ENCODE measurements at places on chromosomes 4 and X. TPM values are rescaled to one million over a fixed set of nuclear protein-coding genes. Genes with fewer than 3 reads are reported as not detected.
A peak's percentile ranks its signal among the peaks of the same experiment; 100 is the strongest.

DNA sequence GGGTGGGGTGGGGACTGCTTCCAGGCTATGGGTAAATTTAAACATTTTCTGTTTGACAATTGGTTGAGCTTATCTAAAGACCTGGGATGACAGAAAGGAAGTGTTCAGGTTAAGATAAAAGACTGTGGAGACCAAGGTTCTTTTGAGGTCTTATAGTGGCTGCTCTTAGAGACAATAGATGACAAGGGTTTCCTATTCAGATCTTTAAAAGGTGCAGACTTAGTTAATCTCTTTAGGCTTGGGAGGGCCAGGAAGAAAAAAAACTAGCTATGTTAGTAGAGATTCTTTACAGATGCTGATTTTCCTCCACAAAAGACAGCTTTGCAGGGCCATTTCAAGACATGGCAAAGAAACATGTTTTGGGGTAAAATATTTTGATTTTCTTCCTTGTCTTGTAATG lies 972.5 kb downstream of the CCSER1 start:
- no peak for DNase-seq

Gene TEX13A
- not detected for total RNA-seq

DNA sequence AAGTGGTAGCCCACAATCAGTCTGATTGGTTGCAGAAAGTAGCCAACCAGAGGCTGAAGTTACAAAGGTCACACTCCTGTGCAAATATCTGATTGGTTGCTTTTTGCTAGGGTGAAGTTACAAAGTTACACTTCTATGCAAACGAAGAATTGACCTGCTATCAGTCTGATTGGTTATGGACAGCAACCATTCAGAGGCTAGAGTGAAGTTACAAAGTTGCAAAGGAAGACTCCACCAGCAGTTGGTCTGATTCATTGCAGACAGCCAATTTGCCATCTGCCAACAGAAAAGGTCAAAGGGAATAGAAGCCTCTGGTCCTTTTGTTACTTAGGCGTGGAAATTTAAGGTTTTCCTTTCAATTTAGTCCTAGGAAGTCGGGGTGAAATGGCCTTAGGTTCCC lies 377.7 kb downstream of the PRDM5 start:
- no peak for DNase-seq

GRCh38 chrX:120145295-120145925 lies 13.0 kb upstream of the RHOXF2 start:
- no peak for DNase-seq

Gene C1QTNF7
- 18.3 TPM for total RNA-seq

DNA sequence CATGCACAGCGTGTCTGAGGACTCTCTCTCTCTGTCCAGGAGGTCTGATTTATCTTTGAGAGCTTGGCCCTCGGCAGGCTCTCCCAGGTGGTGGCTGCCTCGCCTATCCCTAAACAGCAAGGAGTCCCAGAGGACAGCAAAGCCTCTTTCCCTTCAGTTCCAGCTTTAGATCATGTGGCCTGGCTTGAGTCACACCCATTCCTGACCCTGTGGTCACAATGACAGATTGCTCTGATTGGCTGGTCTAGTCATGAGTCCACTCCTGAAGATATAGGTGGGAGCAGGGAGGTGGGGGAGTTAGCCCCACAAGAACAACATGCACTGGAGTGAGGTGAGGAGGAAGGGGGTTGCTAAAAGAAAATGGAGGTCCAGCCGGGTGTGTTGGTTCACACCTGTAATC lies 12.1 kb upstream of the PORCN start:
- DNase-seq = no peak

Gene MAGEA10
- total RNA-seq = not detected

Gene MAB21L2
- not detected for total RNA-seq

DNA sequence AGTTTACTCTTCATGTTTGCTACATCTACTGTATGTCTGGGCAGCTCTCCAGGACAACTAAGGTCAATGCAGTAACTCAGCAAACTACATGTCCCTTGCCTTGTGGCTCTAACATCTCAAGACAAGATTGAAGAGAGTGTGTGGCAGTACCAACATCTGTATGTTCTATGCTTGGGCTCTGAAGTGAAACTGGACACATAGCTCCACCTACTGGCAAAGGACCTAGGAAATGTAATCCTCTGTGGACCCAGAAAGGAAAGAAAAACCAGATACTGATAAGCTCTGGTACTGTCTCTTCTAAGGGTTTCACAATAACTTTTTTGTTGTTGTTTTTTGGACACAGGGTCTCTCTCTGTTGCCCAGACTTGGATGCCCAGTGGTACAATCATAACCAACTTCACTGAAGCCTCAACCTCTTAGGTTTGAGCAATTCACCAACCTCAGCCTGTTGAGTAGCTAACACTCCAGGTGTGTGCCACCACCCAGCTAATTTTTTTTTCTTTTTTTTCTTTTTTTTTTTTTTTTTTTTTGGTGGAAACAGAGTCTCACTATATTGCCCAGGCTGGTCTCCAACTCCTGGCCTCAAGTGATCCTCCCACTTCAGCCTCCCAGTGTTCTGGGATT lies 64.1 kb downstream of the QDPR start:
- DNase-seq = no peak

GRCh38 chr4:8144359-8144758 lies 14.3 kb downstream of the ABLIM2 start:
- DNase-seq = no peak

GRCh38 chrX:130246084-130246483 lies 22.6 kb downstream of the ZNF280C start:
- no peak for DNase-seq

Gene SLC25A5
- total RNA-seq = 134 TPM

DNA sequence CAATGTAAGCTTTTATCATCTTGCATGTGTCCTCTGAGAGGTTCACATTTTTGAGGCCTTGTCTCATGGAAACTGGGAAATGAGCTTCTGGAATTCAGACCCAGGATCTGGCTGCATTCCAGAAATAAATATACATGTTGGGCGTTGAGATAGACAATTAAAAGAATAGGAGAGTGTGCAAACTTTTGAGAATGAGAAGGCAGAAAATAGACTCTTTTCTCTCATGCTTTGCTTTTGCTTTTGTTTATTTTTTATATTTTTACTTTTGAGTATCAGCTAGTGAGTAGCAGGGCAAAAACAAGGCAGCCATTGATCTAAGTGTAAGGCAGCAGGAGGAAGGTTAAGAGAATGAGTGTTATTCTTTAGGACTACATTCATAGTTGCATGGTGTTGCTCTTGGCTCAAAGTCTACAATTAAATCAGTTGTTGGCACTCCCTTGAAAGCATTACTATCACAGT lies 12.4 kb downstream of the SHROOM3 start:
- no peak for DNase-seq

- no peak for DNase-seq
Measured at GRCh38 chr4:175369087-175369486, 443.0 kb downstream of the GPM6A start.

DNA sequence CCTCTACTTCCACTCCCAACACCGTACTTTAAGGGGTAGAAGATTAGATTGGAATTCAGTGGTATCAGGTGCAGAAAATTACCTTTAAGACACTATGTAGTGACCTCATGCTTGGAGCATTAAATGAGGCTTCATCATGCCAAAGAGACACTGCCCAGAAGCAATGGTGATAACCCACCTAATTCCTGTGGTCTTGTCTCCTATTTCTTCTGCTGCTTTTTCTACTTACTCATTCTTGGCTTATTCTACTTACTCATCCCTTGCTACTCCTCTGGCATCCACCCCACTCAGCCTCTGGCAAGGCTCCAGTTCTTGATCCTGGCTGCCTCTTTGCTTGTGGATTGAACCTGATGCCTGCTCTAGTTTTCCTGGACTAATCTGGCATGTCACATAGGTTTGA lies 62.3 kb upstream of the ADAMTS3 start:
- peak; percentile 82 for DNase-seq

Gene RS1
- total RNA-seq = not detected

DNA sequence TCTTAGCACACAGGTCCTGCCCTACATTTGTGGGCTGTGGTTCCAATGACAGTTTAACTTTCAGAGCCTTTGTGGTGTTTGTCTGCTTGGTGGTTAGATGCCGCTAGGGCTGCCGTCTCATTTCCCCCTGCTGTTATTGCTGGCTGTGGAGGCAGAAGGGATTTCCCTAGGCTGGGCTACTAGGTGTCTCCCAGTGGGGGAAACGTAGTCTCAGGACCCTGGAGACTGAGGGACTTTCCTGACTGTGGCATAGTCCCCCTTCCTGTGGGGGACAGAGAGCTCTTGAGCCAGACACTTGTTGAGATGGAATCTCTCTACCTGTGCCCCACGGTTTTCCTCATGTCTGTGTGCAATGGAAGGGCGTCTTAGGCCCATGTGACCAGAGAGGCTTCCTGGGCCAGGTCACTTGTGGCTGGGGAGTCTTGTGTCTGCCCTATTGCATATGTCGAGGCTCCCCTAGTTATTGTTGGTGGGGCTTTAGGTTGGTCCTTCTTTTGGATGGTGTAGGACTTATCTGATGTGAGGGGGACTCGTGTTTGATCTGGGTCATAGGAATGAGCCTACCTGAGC lies 68.2 kb downstream of the ARHGAP10 start:
- DNase-seq = no peak

Gene CYBB
- total RNA-seq = 12.4 TPM

Gene FGFBP2
- total RNA-seq = not detected

- no peak for DNase-seq
Measured at GRCh38 chr4:127870688-127871087, 10.0 kb upstream of the PLK4 start.

DNA sequence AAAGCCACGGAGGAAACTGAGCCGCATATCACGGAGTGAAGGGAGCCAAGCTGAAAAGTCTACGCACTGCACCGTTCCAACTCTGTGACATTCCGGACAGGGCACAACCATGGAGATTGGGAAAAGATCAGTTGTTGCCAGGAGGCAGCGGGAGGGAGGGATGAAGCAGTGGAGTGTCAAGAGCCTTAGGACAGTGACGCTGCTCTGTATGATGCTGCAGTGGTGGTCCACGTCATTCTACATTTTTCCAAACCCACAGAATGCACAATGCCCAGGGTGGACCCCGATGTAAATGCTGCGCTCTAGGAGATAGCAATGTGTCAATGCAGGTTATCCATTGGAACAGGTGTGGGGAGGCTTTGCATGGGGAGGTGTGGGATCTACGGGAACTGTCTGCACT lies 7.5 kb upstream of the WFS1 start:
- no peak for DNase-seq

GRCh38 chrX:110448459-110448858 lies 89.8 kb downstream of the RTL9 start:
- DNase-seq = no peak

DNA sequence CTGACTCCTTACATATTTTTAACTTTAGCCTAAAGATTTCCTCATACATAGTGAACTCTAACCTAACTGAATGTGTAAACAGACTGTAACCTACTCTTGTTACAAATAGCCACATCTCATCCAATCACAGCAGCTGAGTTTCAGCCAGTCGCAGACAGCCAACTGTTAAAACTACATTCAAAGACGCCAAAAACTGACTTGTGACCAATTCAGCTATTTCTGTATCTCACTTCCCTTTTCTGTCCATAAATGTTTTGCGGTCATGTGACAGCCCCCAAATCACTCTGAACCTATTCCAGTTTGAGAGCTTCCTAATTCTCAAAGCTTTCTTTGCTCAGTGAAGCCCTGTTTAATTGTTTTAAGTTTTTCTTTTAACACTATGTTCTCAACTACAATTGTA lies 2731.9 kb downstream of the ARAP2 start:
- no peak for DNase-seq

- DNase-seq = no peak
Measured at GRCh38 chrX:51571874-51572273, 46.8 kb downstream of the CENPVL3 start.

DNA sequence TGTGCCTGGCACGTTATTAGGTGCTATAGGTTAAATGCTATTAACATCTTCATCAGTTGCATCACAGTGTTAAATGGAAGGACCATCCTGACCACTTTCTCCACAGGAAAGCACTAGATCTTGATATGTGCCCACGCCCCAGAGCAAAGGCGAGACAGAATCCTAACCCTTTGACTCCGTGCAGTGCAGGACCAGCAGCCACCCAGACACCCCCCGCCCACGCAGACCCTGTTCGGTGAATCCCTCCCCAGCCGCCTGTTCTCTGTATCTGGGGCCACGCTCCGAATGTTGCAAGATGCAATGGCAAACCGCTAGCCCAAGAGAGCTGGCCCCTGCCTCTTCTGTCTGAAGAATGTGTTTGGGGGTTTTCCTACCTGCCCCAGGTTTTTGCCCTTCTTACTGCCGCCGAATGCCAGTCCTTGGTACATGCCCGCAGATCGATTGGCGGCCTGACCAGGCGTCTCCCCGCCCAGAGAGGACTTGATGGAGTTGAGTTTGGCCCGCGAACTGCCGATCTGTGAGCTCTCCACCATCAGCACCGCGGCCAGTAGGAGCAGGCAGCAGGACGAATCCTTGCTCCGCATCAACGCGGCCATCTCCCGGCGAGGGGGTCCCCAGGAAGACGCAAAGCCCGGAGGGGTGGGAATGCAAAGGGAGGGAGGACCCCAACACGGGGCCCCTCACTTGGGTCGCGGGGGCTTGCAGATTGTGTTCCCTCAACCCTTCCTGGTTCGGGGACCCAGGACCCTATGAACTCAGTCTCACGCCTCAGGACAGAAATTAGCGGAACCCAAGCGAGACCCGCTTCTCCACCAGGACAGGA lies 906 bp downstream of the DKK2 start:
- no peak for DNase-seq

GRCh38 chrX:2614911-2615310 lies 76.2 kb upstream of the CD99 start:
- DNase-seq = no peak

Gene BMP15
- total RNA-seq = not detected

Gene PPEF2
- total RNA-seq = not detected

DNA sequence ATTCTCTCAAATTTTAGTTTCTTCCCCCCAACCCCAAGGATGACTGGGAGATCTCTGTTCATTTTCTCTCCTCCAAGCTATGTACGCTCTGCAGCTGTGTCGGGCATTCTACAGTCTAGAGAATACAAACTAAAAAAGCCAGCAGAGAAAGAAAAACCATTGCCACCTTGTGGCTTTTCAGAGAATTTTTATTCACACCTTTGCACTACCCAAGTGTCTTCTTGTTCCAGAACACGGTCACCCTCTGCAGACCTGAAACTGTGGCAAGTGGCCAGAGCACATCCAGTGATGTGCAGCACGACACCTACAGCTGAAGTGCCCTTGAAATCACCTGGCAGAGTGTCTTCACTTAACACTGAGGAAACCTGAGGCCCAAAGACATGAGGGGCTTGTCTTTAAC lies 68.6 kb downstream of the CHST7 start:
- DNase-seq = no peak

Data from ovary (tissue), 10 donors.